ENCODE measurements at places on chromosomes 11 and 22. TPM values are rescaled to one million over a fixed set of nuclear protein-coding genes. Genes with fewer than 3 reads are reported as not detected.

The GNAZ gene
- 2.6 TPM for total RNA-seq

The HORMAD2 gene
- not detected for total RNA-seq

The KRTAP5-11 gene
- not detected for total RNA-seq

GRCh38 chr11:72570893-72571661, 103.1 kb downstream of the PDE2A start:
- H3K4me1 ChIP-seq: no peaks in the 10 kb centered on the region
- H3K27ac ChIP-seq: no peak overlapping the region
- no peaks in the 10 kb centered on the region for H3K36me3 ChIP-seq
- DNase-seq: no peak

DNA sequence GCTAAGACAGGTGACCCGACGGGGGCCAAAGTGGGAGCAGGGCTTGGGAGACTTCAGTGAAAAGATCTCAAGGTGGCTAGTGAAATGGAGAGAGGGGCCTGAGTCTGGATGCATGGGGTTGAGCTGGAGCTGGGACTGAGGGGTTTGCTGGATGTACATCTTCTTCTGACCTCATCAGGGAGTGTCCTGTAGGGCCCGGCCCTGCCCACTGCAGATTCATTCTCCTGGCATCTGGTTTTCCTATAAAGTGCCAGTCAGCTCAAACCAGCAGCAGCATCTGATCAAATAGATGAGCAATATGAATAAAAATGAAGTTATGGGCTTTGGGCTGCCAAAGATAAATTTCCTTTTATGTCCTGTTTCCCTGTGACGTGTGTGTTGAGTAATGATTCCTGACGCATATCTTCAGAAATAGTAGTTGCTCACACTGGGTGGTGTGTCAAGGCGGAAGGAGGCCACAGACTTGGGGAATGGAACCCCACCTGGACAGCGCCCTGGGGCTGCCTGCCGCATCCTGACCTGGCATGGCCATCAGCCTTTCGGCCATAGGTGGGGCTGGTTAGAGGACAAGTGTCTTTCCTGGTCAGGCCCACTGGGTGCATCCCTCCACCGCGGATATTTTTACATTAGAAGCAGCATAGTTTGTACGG, 135.4 kb downstream of the OSBP2 start:
- H3K27ac ChIP-seq: no peak overlapping the region
- H3K36me3 ChIP-seq: no peaks in the 10 kb centered on the region
- no peaks in the 10 kb centered on the region for H3K27me3 ChIP-seq
- no peak overlapping the region for H3K4me3 ChIP-seq
- H3K4me1 ChIP-seq: no peaks in the 10 kb centered on the region
- DNase-seq: no peak

DNA sequence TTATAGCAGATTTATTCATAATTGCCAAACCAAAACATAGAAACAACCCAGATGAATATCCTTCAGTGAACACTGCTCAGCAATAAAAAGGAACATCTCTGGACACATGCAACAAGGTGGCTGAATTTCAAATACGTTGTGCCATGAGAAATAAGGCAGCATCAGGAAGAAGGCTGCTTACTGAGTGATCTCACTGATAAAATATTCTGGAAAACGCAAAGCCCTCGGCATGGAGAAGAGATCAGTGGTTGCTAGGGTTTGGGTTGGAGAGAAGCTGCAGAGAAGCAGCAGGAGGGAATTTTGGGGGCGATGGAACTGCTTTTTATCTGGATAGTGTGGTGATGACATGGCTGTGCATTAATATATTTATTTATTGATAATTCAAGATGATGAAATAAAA, 11.0 kb upstream of the SHANK2 start:
- H3K27ac ChIP-seq: no peak overlapping the region
- H3K36me3 ChIP-seq: no peaks in the 10 kb centered on the region
- H3K4me1 ChIP-seq: no peaks in the 10 kb centered on the region
- no peaks in the 10 kb centered on the region for H3K27me3 ChIP-seq
- DNase-seq: no peak

DNA sequence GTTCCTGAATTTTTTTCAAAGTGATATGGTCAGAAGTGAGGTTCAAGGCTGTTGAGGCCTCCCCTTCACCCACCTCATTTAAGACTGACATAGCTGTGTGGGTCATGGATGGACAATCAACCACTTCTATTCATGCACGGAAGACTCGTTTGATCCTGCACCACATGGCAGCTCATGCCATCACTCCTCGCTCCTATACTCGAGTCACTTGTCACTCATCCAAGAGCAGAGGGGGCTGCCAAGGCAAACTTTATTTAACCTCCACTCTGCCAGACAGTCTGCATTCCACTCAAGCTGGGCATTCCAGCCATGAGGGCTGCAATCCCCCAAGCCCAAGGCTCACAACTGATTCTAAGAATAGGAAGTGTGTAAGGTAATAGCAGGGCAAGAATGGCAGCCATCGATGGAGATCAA, 34.1 kb downstream of the SNX19 start:
- H3K27me3 ChIP-seq: no peaks in the 10 kb centered on the region
- peaks cover 32% of the 10 kb centered on the region for H3K36me3 ChIP-seq
- H3K4me1 ChIP-seq: no peaks in the 10 kb centered on the region
- no peak overlapping the region for H3K27ac ChIP-seq

DNA sequence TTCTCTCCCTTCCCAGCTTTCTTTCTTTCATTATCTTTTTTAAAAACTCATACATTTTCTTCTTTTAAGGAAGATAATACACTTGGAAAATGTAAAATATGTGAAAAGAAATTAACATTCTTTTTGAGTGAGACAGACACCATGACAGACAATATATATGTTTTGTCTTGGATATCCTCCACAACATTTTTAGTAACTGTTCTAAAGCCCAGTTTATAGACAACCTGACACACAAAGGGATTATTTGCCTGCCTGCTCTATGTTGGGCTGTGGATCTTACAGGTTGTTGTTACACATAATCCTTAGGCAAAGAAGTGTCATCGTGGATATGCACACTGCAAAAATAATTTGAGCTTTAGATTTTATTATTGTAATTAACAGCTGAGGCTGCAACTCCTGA, 301.4 kb upstream of the PDGFD start:
- no peaks in the 10 kb centered on the region for H3K4me1 ChIP-seq
- DNase-seq: no peak
- no peak overlapping the region for H3K4me3 ChIP-seq
- no peaks in the 10 kb centered on the region for H3K27me3 ChIP-seq
- H3K27ac ChIP-seq: no peak overlapping the region
- H3K36me3 ChIP-seq: no peaks in the 10 kb centered on the region

The P2RX6 gene
- 0.35 TPM for total RNA-seq

DNA sequence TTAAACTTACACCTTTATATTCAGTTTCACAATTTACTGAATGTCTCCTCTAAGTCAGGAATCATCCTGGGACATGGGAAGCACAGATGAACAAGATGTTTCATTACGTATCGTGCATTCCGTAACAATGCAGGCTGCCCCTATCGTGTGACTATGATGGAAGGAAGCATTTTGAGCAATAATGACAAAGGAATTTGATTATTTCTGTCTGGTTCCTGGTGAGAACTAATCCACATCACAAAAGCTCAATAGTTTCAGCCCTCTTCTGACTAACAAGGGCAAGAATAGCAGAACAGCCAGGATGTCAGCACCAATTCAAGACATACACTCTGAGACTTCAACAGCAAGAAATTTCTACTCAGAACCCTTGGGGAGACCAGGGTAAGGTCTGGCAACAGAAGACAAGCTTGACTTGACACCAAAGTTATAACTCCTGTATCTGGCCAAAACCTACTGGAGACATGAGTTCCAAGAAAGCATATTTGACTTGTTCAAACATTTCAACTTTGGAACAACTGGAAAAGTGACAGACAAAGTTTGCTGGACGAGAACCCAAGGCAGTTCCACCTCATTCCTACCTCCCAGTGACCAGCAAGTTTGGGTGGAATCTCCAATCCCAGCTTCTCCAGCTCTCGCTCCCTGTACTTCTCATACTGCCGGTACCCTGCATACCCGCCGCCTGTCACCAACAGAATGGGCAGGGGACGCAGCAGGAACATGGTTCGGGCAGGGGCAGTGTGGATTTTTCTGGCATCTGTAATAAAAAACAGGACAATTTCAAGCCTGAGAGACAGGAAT, 14.3 kb downstream of the PISD start:
- H3K4me1 ChIP-seq: no peaks in the 10 kb centered on the region
- DNase-seq: no peak
- H3K27ac ChIP-seq: no peak overlapping the region
- no peak overlapping the region for H3K4me3 ChIP-seq
- peaks cover 18% of the 10 kb centered on the region for H3K36me3 ChIP-seq

DNA sequence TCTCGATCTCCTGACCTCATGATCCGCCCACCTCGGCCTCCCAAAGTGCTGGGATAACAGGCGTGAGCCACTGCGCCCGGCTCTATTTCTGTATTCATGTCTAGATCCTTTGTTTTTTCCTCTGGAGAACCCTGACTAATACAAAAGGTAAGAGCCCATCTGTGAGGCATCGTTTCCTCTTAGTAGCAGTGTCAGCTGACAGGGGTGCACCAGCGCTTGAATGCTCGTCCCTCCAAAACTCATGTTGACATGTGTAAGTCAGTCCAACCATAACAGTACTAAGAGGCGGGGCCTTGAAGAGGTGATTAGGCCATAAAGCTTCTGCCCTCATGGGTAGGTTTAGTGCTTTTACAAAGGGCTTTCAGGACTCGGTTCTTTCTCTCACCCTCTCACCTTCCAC, 470.1 kb upstream of the B3GAT1 start:
- no peak overlapping the region for H3K27ac ChIP-seq
- H3K36me3 ChIP-seq: no peaks in the 10 kb centered on the region
- no peaks in the 10 kb centered on the region for H3K4me1 ChIP-seq
- DNase-seq: no peak
- no peak overlapping the region for H3K4me3 ChIP-seq

The INPP5J gene
- total RNA-seq: 0.22 TPM

- no peaks in the 10 kb centered on the region for H3K4me1 ChIP-seq
- H3K4me3 ChIP-seq: no peak overlapping the region
- H3K27me3 ChIP-seq: no peaks in the 10 kb centered on the region
- DNase-seq: no peak
- no peak overlapping the region for H3K27ac ChIP-seq
These were observed 82.4 kb upstream of the RTL6 start for GRCh38 chr22:44580176-44581095.
